Ascending aorta (tissue), 2 donors: ENCODE measurements at places on chromosomes 7 and 10. TPM values are rescaled to one million over a fixed set of nuclear protein-coding genes. Genes with fewer than 3 reads are reported as not detected.

DNA sequence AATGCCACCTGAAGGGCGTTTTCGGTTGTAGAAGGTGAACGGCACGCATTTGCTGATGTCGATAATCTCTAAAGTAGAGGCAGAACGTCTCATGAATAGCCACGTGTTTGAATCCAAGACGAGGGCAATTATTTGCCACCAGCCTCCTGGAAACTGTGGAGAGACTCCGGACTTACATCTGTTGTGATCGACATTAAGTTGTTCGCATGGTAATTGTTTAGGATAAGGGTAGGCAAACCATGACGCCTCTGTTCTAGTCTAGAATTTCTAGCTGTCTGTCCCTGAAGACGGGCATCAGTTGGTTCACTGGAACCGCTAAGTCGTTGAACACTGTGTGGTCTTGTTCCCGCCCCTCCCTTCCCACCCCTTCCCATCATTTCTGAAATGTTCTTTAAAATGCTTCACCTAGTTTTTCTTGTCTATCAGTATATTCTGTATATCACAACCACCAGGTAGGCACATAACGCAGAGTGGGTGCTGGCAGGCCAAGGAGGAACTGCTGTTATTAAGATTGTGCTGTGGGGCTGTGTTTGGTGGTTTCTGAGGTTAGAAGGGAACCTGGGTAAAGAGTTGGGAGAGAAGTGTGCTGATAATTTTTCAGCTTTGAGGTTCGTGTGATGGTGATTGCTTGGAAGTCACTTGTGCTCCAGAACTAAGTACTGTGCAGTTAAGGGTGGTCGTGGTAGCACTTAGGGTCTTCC, 1.2 kb downstream of the UBE3C start:
- no peaks in the 10 kb centered on the region for H3K27me3 ChIP-seq
- DNase-seq = no peak
- H3K27ac ChIP-seq = peak overlapping the region; percentile 90
- peaks cover 14% of the 10 kb centered on the region for H3K36me3 ChIP-seq
- peaks cover 16% of the 10 kb centered on the region for H3K4me1 ChIP-seq

GRCh38 chr7:2192831-2193534, 39.8 kb downstream of the MAD1L1 start:
- H3K27me3 ChIP-seq = no peaks in the 10 kb centered on the region
- H3K27ac ChIP-seq = no peak overlapping the region
- no peaks in the 10 kb centered on the region for H3K4me1 ChIP-seq
- peak; percentile 53 for DNase-seq
- no peak overlapping the region for H3K4me3 ChIP-seq
- peaks cover 8% of the 10 kb centered on the region for H3K36me3 ChIP-seq

DNA sequence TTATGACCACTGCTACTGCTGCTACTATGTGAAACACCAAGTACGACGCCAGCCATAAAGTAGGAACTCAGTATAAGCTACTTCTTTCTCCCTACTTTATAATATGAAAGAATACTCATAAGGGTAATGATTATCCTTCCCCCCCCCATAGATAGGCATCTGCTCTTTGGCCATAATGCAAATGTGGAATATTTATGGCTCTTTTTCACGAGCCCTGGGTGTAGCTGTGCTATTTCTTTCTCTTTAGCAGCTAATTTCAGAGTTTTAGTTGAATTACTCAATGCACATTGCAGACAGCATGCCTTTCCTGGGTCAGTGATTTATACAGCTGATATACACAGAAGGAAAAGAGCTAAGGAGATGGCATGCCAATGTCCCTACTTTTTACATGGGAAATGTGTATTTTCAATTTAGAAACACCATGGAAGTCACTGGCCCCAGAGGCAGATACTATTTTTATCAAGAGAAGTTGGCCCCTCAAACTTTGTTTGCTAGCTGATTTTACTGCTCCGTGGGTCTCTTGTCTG, 234.1 kb upstream of the KIAA1217 start:
- no peaks in the 10 kb centered on the region for H3K27me3 ChIP-seq
- no peaks in the 10 kb centered on the region for H3K36me3 ChIP-seq
- no peak for DNase-seq
- H3K4me3 ChIP-seq = no peak overlapping the region

GRCh38 chr10:70715853-70716795, 43.8 kb downstream of the ADAMTS14 start:
- H3K4me1 ChIP-seq = no peaks in the 10 kb centered on the region
- no peaks in the 10 kb centered on the region for H3K27me3 ChIP-seq
- H3K27ac ChIP-seq = no peak overlapping the region
- DNase-seq = no peak
- no peak overlapping the region for H3K4me3 ChIP-seq

- DNase-seq = no peak
- no peak within 1 kb of the TSS for H3K4me3 ChIP-seq
- H3K36me3 ChIP-seq = no peaks in the 10 kb centered on the region
- H3K4me1 ChIP-seq = no peaks in the 10 kb centered on the region
- H3K27me3 ChIP-seq = no peaks in the 10 kb centered on the region
These were observed at the start of gene PPP1R17 for GRCh38 chr7:31687024-31687748. Gene PPP1R17 (plus strand): TSS chr7:31687215. CDS start chr7:31692442, 5,227 bp downstream.

The AKR1C8 gene
- not detected for total RNA-seq

The OR13A1 gene
- total RNA-seq = not detected

The SPDYE5 gene
- total RNA-seq = not detected

The PHYH gene
- total RNA-seq = 22.0 TPM

The PLXDC2 gene
- total RNA-seq = 94.1 TPM
